Pulmonary artery endothelial cell (primary cell): ENCODE measurements at places on chromosomes 1 and 21. TPM values are rescaled to one million over a fixed set of nuclear protein-coding genes. Genes with fewer than 3 reads are reported as not detected.

SH2D2A gene
- 0.20 and 0.28 TPM in 2 replicates for total RNA-seq

NPPB gene
- total RNA-seq, result not detected in 2 replicates

NGF gene
- total RNA-seq, result not detected in 2 replicates

NMNAT2 gene
- 0.14 and 0.20 TPM in 2 replicates for total RNA-seq

MAD2L2 gene
- total RNA-seq, result 35.6 and 49.5 TPM in 2 replicates

HMCN1 gene
- total RNA-seq, result 10.8 and 12.6 TPM in 2 replicates

P3H1 gene
- total RNA-seq, result 98.8 and 114 TPM in 2 replicates

PLA2G2C gene
- total RNA-seq, result not detected in 2 replicates

PTGFRN gene
- total RNA-seq, result 59.4 and 68.5 TPM in 2 replicates
